Thoracic aorta (tissue), 2 donors: ENCODE measurements at places on chromosomes 6 and 20.

- DNase-seq, result no peak
These were observed 226.9 kb upstream of the RREB1 start for GRCh38 chr6:6880745-6881437.

GRCh38 chr20:64108731-64109681 lies 1.6 kb upstream of the NPBWR2 start:
- no peak for DNase-seq

DNA sequence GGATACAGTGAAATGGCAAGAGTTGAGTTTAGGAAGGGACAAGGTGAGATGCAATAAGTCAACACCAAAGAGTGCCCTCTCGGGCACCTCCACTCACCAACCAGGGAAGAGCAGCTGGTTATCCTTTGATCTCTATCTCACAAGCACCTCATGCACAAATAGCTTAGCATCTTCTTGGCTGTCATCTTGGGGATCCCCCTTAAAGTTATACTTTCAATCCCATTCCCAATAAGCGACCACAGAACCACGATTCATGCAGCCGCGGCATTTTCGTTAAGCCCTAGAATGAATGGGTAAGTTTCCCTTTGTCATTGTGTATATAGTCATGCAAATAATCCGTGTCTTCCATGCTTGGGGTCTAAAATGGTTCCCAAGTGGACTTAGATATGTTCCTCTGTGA lies 73.5 kb downstream of the ADTRP start:
- no peak for DNase-seq

- no peak for DNase-seq
These were observed 31.4 kb downstream of the RGS17 start for GRCh38 chr6:153099636-153100035.

DNA sequence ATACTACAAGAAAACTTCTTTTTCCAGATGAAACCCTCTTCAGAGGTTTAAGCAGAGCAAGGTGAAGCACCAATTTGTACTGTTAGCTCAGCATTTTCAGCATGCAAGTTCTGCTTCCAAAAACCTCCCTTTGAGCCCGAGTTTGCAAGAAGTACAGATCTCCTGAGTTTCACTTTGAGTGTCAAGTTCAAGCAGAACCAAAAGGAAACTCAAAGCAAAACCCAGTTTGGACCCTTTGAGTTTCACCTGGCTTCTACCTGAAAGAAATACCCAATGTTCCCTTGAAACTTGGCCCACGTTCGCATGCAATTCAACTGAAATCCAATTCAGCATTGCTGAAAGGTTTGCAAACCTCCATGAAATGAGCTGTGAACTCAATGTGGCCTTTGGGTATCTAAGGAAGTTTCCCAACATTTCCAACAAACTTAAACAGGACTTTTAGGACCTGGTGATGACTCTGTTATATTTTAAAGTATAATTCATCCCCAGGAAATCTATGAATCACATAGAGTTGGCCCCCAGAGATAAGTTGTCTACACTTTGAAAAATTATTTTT lies 62.9 kb upstream of the HBS1L start:
- no peak for DNase-seq

DNA sequence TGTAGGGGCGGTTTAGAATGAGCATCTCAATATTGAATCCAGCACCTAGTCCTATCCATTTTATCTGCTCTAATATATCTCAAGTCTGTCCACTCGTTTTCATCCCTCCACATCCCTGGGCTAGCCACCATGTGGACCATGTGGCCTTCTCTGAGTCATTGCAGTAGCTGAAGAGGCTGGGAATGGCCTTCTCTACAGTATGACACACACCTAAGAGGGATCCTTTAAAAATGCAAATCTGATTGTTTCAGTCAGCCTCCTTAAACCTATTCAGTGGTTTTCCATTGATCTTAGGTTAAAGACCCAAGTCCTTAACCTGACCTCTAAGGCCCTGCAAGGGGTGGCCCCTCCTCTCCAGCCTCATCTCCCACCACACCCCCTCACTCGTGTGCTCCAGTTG lies 9.4 kb downstream of the RING1 start:
- DNase-seq, result no peak

GRCh38 chr6:42974919-42975505 lies 4.0 kb downstream of the PEX6 start:
- DNase-seq, result no peak

GRCh38 chr6:115271434-115271833 lies 789.3 kb downstream of the FRK start:
- DNase-seq, result no peak

GRCh38 chr6:137801352-137802114 lies 65.5 kb upstream of the TNFAIP3 start:
- DNase-seq, result no peak

DNA sequence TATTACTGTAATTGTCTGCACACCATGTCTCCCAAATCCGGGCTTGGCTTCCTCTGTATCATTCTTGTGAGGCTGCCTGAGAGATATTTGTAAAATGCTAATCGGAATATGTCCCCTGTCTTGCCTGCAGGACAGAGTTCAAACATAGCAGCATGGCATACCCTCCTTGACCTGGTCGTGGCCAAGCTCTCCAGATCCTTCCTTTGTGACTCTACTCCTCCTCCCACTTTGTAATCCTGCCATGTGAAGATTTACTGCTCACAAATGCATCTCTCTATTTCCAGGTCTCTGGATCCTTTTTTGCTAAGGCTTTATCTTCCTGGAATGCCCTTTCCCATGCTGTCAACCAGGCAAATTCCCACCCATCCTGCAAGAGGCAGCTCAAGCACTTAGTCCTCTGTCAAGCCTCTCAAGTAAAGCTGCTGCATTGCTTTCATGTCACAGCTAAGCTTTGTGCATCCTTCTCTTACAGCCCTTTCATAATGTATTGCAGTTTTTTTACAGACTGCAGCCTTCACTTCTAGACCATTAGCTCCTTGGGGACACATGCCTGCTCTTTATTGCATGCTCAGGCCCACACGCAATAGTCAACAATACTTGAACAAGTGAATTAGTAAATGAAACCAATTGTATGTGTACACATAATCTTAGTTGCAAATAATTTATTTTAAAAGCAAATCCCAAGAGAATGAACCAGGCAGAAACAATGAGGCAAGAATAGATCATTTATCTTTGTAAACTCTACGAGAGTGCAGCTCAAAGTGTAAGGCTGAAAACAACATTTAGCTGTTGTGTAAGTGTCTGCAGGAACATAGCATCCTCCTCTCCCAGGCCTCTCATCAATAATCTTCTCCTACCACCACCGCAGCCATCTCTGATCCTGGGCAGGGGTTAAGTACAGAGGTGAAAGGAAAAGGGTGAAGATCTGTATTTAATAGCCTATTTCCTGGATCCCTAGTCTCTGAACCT lies 45.8 kb downstream of the HIVEP2 start:
- DNase-seq, result no peak

DNA sequence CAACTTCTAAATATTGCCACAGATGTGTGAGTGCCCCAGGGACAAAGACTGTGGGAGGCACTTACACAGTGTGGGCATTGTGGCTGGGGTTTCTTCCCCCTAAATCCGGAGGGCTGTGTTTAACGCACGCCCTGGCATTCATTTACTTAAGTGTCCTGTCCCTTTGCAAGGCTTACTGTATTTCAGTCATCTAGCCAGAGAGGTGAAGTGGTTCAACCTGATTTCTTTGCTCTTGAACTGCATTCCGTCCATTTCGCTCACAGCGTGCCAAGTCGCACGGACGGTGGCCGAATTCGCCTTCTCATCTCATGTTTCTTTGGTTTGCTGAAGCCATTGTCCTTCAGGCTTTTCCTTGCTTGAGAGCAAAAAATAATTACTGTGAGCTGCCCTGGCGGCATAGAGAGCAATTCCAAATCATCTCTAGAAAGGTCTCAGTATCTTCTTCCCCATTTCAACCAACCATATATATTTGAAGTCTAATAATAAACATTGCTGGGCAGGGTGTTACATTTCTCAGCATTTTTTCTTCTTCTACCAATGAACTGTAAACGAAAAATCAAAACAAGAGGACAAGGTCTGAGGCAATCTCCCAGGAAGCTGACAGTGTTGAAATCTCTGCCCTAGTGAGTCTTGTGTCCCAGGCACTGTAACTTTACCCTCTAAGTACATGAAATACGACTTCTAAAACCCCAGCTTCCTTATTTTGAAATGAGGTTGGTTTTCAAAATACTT lies 16.9 kb downstream of the SYTL3 start:
- no peak for DNase-seq

DNA sequence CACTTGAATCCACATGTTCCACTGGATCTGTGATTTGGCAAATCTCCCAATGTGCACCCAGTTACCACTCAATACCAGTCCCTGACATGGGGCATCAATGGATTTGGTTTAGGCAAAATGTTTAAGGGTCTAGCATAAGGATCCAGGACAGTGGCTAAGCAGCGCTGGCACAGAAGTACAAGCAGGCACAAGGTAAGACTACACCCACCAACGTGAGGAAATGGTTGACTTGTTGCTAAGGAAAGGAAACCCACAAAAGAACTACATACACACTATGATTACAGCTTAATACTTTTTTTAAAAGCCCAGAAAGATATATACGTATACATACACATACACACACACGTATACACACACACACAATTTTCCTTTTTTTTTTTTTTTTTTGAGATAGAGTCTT lies 79.0 kb downstream of the DNAAF9 start:
- no peak for DNase-seq

DNA sequence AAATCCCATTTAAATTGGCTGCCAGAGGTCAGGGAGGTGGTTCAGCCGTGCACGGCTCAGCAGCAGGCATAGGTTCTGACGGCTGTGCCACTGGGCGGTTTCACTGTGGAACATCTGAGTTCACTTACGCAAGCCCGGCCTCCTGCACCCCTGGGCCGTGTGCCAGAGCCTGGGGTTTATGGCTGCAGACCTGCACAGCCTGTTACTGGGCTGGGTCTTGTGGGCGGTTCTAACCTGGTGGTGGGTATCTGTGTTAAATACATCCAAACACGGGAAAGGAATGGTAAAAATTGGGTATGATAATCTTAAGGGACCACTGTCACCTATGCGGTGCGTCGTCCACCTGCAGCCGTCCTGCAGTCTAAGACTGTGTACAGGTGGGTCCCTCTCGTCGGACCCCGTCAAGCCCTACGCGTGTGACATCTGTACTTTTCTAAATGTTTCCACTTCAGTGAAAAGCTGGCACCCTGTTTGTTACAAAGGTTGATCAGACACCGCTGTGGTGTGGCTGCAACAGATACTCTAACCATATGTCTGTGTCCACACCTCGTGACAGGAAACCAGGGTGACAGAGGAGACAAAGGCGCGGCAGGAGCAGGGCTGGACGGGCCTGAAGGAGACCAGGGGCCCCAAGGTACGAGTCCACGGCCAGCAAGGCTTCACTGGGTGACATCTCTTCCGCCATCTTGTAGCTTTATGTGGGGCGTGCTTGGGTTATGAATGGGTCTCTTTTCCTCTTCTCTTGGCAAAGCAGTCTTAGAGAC lies 21.5 kb downstream of the COL9A3 start:
- DNase-seq, result no peak

- DNase-seq, result no peak
These were observed 11.5 kb downstream of the HLA-DPA1 start for GRCh38 chr6:33061987-33062386.

DNA sequence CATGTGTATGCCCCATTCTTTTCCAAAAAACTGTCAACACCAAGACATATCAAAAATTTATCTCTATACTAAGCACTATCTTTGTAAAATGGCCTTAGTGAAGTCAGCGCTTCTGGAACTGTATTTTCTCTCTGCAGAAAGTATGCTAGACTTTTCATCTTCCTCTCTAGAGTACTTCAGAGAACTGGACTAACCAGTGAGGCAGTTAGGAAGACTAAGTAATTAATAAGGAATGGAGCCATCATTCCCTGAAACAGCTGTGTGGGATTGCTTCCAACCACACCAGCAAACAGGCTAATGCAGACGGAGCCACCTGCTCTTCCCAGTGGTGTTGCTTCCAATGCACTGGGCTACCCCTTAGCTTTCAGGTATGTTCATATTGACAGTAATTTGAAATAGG lies 169.1 kb upstream of the FUT9 start:
- DNase-seq, result no peak

- no peak for DNase-seq
These were observed 20.3 kb downstream of the GPX5 start for GRCh38 chr6:28545955-28546354.

GRCh38 chr6:125020385-125020784 lies 58.1 kb downstream of the RNF217 start:
- no peak for DNase-seq

DNA sequence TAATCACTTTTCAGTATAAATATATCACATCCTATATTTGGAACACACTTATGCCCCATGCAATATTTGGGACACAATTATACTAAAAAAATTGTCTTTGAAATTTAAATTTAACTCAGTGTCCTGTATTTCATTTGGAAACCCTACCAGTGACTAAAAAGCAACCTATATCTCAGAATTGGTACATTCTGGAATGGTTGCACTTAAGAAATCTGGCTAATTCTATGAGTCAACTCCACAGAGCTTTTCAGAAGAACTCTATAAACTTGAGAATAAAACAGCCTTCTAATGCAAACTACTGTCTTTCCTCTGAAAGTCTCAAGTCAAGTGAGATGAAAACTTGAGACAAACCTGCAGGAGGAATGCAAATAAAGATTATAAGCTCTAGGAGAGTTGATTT lies 320.2 kb downstream of the MAFB start:
- no peak for DNase-seq

DNA sequence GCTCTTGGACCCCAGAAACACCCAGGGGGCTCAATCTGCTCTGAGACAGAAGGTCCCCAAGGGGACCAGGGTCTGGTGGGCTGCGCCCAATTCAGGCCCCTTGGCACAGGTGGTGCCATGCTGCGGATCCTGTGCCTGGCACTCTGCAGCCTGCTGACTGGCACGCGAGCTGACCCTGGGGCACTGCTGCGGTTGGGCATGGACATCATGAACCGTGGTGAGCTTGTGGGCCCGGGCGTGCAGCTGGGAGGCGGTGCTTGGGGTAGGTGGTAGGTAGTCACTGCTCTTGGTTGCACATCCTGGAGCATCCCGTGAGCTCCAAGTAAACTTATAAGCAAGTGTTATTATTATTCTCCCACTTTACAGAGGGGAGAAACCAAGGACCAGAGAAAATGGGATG lies at the start of gene BPIFB6:
BPIFB6 (plus strand) TSS at position 118 of the 400 bp plus-strand sequence; CDS start at position 118, 0 bp downstream.
- DNase-seq, result no peak

DNA sequence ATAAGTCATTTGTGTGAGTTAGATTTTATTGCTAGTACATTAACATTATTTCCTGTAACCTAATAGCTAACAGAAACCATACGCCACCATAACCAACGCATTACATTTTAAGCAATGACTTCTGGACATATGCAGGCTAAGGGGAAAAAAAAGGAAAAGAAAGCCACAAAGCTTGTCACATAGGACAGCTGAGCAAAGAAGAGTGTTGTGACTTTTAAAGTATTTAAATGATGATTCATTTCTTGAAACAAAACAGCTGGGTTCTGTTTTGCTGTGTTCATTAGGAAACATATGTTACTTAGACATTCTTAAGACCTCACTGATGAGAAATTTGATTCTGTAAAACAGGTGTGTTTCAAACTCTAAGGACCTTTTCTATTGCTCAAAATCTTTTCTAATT lies 171.4 kb downstream of the COL9A1 start:
- no peak for DNase-seq

GRCh38 chr20:12372557-12372956 lies 454.9 kb downstream of the BTBD3 start:
- DNase-seq, result no peak

- no peak for DNase-seq
These were observed 13.4 kb upstream of the RPS6KA2 start for GRCh38 chr6:166640342-166641043.
